GM18507 (cell line): ENCODE measurements at places on chromosomes 1 and 21.

DNA sequence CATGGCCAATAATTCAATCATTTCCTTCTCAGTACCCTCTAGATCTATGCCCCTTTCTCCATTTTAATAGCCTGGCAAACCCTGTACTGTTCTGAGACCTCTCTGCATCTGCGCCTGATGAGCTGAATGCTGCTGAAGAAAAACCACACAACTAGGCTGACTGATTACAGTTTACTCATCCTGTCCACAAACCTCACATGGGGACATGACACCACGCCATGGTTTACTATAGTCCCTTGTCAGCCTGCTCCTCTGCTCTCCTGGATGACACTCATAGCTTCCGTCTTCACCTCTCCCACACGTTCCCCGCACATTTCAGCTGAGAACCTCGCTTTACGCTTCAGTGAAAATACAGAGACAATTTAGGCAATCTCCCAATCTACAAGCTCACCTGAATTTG, 59.7 kb downstream of the DESI2 start:
- no peak for DNase-seq

- no peak for DNase-seq
Measured at GRCh38 chr1:245542365-245542764, 387.6 kb downstream of the KIF26B start.

DNA sequence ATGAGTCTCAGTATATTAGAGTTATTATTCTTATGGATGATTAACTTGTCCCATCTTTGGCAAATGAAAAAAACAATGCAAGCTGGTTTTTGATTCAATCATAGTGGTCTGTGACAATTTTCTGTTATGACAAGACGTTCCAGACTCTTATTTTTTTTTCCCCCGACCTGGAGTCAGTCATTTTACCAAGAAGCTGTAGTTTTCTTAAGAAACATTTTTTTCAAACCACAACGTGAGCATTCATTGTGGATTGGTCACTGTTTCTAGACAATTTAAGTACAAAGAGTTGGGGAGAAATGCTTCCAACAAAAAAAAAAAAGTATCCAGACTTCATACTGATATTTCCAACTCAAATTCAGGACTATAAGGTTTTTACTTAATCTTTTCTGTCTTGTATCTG, 8.0 kb upstream of the ANGPTL3 start:
- DNase-seq = no peak

DNA sequence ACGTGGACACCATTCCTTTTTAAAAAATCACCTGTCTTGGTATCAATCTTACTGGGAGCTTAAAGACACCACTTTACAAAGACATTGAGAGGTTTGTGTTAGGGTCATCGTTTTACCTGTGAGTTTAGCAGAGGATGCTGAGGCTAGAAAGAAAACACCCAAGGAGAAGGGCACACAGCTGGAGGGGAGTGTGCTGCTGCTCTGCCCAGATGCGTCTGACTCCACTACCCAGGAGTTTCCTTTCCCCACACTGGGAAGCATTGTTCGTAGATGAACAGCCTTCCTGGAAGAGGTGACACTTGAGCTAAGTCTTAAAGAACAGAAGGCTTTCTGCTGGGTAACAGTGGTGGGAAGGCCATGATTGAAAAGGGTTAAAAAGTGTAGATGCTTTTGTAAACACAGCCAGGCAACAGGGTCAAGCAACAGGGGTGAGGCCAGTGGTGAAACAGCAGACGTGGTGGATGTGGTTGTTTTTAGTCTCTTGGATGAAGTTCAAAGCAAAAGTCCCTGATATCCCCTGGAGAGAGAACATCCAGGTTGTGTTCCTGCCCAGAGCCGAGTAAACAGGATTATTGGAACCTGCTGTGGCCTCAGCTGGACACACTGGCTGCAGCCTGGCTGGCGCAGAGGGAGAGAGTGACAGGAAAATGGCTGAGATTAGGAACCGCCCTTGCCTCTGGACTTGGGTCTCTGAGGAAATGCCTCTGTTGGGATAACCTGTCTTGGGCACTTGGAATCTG, 198.6 kb upstream of the JUN start:
- DNase-seq = no peak

- DNase-seq = no peak
Measured at GRCh38 chr1:172206256-172206655, 214.2 kb upstream of the C1orf105 start.

GRCh38 chr1:59072583-59072947, 224.3 kb upstream of the FGGY start:
- no peak for DNase-seq

DNA sequence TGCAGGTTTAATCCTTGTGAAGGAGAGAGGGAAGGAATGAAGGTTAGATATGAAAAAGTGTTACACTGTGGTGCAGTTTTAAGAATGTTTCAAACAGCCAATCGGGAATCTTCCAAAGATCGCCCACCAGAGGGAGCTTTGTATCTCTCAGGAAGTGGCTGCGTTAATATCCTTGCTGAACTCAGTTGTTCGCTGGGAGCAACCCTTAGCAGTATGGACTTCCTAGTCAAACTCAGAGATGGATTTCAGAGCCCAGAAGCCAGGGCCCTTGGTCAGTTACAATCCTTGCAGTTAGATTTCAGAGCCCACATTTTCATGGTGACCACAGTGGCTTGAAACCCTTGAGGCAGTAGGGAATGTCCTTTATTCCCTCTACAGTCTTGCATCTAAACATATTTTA, 136.2 kb downstream of the NTNG1 start:
- DNase-seq = no peak

DNA sequence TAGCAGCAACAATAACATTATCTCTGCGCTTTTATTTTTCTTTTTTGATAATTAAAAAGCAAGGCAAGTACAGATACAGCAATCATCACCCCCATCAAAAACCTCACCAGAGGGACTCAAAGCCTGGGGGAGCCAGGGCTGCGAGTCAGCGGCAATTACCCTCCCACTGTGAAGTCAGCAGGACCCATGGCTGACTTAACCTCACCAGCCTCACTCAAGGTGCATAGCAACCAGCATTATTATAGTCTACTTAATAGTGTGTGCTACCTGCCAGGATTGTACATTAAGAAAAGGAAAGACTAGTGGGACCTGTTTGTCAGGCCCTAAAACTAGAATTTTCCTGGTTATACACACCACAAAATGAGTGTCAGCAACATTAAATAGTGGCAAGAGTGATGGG, 28.9 kb upstream of the SERBP1 start:
- no peak for DNase-seq

DNA sequence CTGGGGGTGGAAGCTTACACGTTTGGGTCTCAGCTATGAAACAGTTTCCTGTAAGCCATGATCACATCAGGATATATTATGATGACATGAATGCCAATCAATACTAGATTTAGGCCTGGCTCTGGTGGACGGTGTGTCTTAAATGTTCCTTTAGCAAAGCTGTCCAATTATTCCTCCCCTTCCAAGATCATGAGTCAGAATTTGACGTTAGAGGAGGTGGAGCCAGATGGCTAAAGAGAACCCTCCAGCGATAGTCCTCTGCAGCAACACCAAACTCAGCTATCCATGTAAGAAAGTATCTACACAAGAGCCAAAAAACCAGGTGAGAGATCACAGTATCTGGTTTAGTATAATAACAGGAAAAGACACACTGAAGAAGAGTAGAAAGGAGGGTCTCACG, 47.8 kb downstream of the PACC1 start:
- no peak for DNase-seq

DNA sequence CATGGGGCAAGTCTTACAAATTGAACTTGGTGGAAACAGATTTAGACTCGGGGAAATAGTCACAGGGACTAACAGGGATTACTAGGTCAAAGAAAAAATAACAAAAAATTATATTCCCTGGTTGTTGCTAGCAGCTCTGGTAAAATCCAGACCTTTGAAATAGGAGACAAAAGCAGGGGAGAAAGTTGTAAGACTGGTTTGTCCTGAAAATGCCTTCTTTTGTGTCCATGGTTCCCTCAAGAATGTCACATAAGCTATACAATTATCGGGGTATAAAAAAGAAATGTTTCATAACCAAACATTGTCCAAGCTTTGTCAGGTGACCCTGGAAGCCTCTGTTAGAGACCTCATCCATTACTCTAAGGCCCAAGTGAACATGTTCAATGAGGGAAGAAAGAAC, 33.1 kb downstream of the KIAA0319L start:
- DNase-seq = no peak

GRCh38 chr1:169106921-169107602, 572 bp downstream of the ATP1B1 start:
- no peak for DNase-seq

DNA sequence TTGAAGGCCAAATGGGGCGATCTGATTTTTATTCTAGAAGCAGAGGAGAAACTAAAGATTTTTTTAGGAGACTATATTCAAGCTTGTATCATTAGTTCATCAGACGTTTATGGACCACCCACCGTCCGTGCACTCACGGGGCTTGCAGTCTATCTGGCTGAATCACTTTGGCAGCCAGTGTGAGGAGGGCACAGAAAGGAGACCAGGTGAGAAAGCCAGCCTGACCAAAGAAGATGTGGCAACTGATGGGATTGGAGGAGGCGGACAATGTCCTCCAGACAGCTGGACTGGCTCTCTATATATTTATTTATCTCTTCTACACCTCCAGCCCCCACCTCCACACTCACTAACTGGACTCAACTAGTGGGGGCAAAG, 822 bp upstream of the ELOVL1 start:
- no peak for DNase-seq

- no peak for DNase-seq
Measured at GRCh38 chr1:150148837-150149270, 862 bp upstream of the PLEKHO1 start.

DNA sequence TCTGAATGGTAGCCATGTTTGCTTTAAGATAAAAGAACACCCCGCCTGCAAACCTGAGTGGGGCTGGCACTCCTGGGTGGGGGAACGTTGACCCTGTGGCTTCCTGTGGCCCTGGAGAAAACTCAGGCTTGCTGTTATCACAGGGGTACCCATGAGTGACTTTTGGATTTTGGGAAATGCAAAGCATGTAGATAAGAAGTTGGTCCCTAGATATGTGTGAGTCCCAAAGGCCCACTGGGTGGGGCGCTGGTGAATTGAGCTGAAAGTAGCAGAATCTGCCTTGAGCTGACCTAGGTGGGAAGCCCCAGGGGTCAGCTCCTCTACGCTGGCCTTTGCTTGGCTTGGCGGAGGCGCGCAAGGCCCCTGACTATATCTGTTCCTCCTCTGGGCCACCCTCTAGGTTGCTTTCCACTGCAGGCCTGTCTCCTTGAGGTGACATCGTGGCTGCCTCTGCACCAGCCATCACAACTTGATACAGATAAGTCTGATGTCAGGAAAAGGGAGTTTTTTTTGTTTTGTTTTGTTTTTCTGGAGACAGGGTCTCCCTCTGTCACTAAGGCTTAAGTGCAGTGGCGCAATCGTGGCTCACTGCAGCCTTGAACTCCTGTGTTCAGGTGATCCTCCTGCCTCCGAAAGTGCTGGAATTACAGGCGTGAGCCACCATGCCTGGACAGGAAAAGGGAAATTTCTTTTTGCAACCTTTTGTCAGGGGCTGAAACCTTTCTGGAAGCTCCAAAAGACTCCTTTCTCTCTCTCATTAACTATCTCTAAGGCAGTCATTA, 72.2 kb downstream of the AGPAT3 start:
- DNase-seq = no peak

DNA sequence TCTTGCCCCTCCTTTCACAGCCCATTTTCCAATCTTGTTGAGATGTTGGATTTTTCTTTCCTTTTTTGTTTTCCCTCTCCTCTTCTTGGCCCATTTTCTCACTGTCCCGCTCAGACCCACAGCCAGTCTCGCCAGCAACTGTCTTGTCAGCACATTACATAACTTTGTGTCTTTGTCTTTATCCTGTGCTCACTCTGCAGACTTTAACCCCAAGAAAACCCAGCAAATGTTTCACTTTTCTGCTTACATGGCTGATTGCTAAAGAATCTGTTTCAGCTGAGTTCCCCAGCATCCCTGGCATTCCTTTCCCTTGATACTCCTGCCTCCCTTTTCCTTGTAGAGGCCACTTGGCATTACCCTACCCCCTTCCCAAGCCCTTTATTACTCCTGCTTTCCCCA, 74.6 kb downstream of the ZNF648 start:
- no peak for DNase-seq

DNA sequence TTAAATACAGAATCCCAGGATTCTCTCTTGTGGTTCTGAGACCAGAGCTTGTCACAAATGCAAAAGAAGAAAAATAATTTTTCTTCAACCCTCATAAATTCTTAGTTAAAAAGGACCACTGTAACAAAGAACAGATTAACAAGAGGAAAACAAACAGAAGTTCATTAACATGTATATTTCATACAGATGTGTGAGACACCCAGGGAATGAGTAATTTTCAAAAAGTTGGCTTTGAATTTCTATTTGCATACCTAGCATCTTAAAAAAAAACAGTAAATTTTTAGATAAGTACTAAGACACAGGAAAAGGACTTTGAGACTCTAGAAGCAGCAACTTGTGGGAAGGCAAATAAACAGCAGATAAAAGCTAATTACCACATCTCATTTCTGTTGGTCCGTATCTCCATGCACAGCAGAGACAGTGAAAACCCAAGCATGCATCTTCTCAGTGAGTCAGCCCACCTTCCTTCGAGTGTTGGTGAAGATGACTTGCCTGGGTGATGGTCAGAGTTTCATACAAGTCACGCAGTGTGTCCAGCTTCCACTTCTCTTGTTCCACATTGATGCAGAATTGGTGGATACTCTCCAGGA, 399.9 kb upstream of the ADAMTS5 start:
- DNase-seq = no peak

DNA sequence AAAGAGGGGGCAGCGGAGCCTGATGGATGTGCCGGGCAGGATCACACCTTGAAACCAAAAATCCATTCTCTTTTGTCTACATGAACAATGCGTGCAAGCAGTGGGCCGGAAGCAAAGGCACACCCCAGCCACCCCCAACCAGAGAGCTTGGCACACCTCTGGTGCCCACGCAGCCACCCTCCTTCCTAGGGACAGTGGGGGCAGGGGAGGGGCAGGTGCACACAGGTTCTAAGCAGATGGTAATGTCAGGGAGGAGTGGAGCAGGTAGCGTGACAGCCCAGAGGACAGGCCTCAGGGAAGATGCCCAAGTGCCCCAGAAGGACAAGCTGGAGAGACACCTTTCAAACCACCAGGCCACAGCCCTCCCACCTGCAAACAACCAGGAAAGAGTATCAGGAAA, 36.5 kb downstream of the SYF2 start:
- no peak for DNase-seq

GRCh38 chr1:27770293-27770830, 2.7 kb upstream of the STX12 start:
- DNase-seq = no peak

DNA sequence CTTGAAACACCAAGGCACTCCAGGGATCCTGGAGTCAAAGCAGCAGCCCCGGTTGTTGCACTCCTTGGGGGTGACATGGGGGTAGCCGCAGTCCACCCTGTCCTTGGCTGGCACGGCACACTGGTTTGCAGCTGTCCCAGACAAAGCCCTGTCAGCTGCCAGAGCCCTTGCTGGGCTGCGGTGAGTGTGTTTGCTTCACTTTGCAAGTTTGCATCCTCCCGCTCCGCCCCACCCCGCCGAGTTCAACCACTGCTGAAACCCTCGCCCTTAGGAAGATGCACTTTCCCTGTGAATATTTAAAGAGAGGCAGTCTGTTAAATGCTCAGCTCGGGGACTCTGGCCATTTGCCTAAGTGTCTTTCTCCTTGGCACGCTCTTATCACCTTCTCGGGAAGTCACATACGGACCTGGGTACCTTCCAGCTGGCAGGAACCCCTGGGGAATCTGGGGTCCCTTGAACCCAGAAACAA, 1.7 kb downstream of the TFF3 start:
- no peak for DNase-seq
